Hepatocyte (in vitro differentiated cells): ENCODE measurements at places on chromosomes 5 and 9. TPM values are rescaled to one million over a fixed set of nuclear protein-coding genes. Genes with fewer than 3 reads are reported as not detected.

- no peak for DNase-seq
These were observed 23.0 kb downstream of the AUH start for GRCh38 chr9:91338681-91339080.

DNA sequence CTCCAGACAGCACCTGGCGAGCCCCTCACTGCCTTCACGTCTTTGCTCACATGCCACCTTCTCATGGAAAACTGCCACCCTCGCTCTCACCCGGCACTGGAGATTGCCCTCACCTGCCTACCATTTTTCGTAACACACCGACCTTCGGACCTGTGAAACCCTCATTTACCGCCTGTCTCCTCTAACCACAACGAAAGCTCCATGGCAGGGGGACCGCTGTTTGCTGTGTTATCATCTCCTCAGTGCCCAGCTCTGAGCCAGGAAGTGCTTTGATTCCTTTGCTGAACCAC, 109.2 kb upstream of the PHYKPL start:
- no peak for DNase-seq

- DNase-seq = no peak
These were observed 3.9 kb upstream of the LMX1B start for GRCh38 chr9:126609711-126610388.

GRCh38 chr5:95042037-95042436, 242.9 kb downstream of the MCTP1 start:
- DNase-seq = no peak

DNA sequence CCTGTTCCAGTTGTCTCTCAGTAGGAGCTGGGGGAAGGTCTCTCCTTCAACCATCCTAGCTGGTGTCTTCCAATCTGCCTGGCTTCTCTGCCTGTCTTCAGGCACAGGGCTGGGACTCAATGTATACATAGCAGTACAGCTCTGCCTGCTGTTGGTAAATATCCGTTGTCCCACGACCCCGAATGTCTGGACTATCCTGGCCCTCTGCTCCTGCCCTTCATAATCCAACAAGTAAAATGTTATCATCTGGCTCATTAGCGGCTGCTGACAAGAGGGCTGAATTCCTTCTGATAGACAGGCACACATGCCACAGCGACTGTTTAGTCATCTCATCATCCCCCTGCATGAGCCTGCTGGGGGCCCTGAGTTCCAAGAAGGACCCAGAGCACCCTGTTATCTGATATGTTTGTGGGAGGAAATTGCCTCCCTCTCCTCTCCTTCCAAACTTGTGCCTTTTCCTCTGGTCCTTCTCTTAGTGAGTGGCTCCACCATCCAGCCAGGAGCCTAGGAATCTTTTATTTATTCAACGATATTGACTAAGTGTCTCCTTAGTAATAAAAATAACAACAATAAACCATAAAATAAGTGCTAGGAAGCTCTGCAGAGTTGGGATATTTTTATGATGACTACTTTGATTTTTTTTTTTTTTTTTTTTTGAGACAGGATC, 29.5 kb upstream of the TGFBR1 start:
- DNase-seq = no peak

DNA sequence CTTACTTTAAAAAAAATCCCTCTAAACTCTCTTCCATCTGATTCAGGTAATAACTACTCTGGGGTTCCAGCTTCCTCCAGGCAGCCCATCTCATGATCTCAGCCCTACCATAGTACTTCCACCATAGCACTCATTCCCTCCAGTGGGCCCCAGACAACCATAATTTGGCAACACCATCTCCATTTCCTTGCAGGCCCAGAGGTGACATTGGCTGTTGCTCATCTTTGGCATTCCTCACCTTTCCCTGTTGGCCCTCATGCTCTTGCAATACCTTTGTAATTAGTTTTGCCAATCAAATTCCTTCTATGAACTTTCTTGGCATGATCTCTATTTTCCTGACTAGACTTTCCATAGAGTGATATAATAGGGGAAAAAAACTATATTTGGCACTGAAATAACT, 60.1 kb downstream of the TAF11L14 start:
- DNase-seq = no peak

- no peak for DNase-seq
These were observed 123.6 kb downstream of the ACTBL2 start for GRCh38 chr5:57358796-57359592.

Gene CCDC192
- not detected in 2 replicates for total RNA-seq

Gene ADGRD2
- total RNA-seq = not detected in 2 replicates

Gene PKD2L2
- total RNA-seq = not detected in 2 replicates

Gene SLC6A19
- total RNA-seq = 5.2 and 6.7 TPM in 2 replicates

Gene UCK1
- total RNA-seq = 22.2 and 28.0 TPM in 2 replicates

Gene PALM2AKAP2
- total RNA-seq = 7.0 and 7.8 TPM in 2 replicates

Gene GPRIN1
- total RNA-seq = 1.4 and 1.6 TPM in 2 replicates

Gene PITX1
- total RNA-seq = 62.9 and 64.9 TPM in 2 replicates

Gene PCDHA1
- total RNA-seq = 0.04 TPM in 1 of 2 replicates, not detected in the other

Gene VCP
- total RNA-seq = 234 and 250 TPM in 2 replicates
